ENCODE measurements at places on chromosomes 4 and X.

GRCh38 chrX:150182161-150182560 lies 181.0 kb upstream of the MAMLD1 start:
- DNase-seq: no peak

DNA sequence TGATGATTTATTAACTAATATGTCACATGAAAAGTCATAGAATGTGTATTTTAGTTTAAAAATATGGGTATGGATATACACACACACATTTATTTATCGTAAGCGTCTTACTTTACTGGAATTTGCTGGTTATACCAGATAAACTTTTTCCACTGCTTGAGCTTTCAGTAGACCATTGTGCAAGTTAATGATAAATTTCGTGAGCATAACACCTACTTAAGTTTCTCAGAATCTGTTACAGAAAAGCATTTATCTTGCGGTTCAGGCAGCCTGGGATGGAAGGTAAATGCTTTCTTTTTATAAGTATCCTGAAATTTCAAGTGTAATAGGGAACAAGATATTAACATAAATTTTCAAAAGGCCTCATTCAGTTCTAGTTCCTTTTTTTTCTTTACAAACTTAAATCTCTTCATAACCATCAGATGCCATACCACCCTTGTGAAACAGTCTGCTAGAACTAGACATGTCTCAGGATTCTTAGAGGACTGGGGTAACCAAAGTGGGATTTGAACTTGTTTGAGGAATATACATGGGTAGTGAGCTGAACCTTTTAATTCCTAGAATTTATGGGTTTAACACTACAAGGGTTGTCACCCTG lies 27.7 kb downstream of the ATP7A start:
- DNase-seq: no peak

GRCh38 chr4:26779224-26779623 lies 81.4 kb upstream of the STIM2 start:
- no peak for DNase-seq

- no peak for DNase-seq
Measured at GRCh38 chrX:19865567-19866363, 21.6 kb downstream of the SH3KBP1 start.

- DNase-seq: no peak
Measured at GRCh38 chrX:143363419-143363818, 153.9 kb downstream of the SPANXN3 start.

GRCh38 chrX:153465691-153466380 lies 4.5 kb downstream of the HAUS7 start:
- no peak for DNase-seq

DNA sequence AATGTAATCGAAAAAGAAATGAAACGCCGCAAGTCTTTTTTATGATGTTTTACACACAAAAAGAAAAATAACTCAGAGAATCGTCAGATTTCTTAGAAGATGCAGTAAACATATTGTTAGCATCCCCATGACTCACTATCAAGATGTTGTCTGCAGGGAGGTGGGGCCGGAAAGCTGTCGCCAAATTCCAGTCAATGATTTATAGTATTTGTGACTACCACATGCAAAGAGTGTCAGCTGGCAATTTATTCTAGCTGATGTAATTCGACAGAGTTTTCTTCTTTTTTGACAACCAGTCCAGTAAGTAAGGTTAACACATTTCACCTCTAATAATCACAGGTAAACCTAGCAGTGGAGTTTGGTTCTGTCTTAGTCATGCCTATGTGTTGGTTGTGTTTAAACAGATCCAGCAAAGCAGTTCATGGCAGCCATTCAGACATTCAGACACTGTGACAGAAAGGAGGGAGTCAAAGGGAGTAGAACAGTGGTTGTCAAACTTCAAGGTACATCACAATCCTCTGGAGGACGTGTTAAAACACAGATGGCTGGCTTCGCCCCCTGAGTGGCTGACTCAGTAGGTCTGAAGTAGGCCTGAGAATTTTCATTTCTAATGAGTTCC lies 19.8 kb upstream of the PPP1R2C start:
- DNase-seq: no peak

DNA sequence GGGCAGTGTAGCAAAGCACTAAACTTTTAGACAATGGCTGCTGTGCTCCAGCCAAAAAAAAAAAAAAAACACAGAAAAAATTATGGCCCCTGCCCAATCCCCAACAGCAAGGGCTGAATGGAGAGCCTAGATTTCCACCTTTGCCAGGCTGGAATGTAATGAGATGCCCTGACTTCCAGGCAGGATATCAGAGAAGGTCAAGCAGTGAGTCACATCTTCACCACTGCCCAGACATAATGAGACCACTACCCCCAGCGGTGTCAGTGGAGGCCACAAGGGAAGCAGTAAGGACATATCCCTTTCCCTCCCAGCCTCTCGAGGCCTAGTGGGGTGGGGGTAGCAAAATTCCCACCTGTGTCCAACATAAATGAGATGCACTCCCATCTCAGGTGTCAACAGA lies 216.3 kb upstream of the LEF1 start:
- no peak for DNase-seq

DNA sequence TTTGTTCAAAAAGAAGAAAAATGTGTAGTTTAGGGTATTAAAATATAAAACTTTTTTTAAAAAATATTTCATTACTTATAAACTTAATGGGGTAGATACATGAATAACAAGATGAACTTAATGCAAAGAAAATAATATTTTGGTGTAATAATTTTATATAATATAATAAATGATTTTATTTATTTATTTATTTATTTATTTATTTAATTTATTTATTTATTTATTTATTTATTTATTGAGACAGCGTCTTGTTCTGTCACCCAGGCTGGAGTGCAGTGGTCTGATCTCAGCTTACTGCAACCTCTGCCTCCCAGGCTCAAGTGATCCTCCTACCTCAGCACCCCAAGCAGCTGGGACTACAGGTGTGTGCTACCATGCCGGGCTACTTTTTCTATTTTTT lies 20.8 kb upstream of the TEX13C start:
- DNase-seq: no peak

DNA sequence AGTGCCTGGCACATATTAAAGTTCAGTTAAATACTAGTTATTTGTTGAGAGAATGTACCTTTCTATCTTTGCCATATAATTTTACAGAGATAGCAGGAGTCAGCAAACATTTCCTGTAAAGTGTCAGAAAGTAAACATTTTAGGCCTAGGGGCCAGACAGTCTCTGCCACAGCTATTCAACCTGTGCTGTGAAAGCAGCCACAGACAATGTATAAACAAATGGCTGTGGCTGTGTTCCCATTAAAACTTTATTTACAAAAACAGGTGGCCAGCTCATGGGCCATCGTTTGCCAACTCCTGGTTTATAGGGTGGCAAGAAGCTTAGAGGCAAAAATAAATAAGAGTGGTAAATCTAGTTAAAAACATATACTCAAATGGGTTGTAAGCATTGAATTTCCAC lies 34.0 kb upstream of the BRS3 start:
- no peak for DNase-seq

DNA sequence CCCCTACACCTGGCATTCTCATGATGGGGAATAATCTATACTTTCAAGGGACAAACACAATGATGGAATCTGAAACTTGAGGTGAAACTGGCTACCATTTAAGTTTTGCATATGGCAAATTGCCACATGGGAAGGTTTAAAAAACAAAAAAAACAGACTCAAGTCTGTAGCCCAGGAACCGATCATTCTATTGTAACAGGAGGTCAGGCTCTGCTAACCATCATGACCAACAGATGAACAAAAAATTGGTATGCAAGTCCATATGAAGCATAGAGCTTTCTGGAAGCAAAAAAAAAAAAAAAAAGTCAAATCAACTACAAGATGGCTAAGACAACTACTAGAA lies 594.3 kb upstream of the DIPK2B start:
- DNase-seq: no peak

GRCh38 chrX:102652031-102652688 lies 877 bp downstream of the GPRASP1 start:
- DNase-seq: no peak
